Brain pericyte (primary cell): ENCODE measurements at places on chromosomes 2 and 18.

DNA sequence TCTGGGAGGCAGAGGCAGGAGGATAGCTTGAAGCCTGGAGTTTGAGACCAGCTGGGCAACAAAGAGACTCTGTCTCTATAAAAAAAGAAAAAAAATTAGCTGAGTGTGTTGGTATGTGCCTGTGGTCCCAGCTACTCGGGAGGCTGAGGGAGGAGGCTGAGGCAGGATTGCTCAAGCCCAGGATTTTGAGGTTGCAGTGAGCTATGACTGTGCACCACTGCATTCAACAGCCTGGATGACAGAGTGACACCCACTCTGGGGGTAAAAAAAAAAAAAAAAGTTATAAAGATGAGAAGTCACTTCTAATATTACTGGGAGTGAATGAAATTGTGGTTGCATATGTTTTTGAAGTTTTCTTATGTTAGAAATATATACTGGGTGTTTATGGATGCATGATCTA lies 71.6 kb downstream of the C2orf74 start:
- DNase-seq, result no peak

DNA sequence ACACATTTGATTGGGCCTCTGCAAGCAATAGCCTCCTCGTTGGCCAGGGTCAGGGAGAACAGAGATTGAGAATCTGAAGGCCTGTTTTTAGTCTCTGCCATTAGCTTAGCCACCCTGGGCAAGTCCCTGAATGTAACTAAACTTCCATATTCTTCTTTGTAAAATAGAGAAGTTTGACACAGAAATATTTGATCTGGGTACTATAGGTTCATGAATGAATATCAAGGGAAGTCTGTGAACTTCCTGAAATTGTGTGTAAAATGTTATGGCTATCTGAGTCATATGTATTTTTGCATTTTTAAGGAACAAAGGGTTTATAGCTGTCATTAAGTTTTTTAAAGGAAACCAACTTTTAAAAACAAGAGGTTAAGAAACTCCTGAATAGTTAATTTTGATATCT lies 23.2 kb downstream of the RND3 start:
- no peak for DNase-seq

DNA sequence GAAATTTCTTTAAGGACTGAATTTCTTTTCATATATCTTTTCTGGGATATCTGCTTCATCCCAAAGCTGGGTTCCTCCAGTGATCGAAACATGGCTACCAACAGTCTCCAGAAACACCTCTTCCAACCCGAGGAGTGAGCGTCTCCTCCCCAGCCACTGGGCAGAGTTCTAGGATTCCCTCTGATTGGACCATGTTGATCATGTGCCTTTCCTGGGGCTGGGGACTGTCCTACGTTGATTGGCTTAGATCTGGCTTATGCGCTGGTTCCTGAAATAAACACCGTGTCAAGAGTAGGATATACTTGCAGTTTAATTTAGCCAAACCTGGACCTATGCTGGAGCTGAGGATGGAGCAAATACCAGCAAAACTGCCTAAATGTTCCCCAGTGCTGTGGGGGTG lies 55.5 kb upstream of the SLC16A14 start:
- DNase-seq, result no peak

DNA sequence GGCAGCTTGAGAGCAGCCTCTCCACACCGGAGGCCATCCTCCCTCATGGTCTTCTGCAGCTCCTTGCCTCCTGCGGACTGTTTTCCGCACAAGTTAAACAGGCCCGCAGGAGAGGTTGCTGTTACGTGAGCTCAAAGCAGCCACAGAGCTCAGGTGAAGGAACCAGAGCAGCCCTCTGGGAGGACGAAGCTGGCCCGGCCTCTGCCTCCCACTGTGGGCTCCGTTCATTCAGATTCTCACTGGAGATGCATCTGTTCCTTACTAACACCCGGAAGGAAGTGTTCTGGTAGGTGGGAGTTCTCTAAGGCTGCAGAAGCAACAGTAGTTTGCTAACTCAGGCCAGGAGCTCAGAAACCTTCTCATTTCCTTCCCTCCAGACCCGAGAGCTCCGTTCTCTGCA lies 10.9 kb downstream of the DIPK1C start:
- DNase-seq, result no peak

GRCh38 chr18:26875040-26875654 lies 9.6 kb upstream of the AQP4 start:
- DNase-seq, result no peak

GRCh38 chr18:28715206-28715605 lies 538.3 kb upstream of the CDH2 start:
- no peak for DNase-seq

DNA sequence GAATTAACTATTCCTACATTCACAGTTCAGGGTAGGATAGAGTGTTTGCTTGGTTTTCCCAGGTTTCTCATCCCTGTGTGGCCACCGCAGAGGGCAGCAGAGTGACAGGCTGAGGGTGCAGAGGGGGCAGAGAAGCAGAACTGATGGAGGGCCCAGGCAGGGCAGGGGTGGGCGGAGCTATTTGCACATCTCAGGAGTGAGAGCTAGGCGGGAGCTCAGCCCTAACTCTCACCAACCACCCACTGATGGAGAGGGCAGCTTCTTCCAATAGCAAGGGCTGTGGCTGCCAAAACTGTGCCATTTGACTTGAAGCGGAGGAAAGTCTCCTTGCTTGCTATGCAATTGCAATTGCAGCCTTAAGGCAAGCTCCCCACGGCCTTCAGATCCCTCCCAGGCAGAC lies 12.0 kb upstream of the DARS1 start:
- no peak for DNase-seq

GRCh38 chr2:163132850-163133249 lies 294.3 kb upstream of the KCNH7 start:
- DNase-seq, result no peak

DNA sequence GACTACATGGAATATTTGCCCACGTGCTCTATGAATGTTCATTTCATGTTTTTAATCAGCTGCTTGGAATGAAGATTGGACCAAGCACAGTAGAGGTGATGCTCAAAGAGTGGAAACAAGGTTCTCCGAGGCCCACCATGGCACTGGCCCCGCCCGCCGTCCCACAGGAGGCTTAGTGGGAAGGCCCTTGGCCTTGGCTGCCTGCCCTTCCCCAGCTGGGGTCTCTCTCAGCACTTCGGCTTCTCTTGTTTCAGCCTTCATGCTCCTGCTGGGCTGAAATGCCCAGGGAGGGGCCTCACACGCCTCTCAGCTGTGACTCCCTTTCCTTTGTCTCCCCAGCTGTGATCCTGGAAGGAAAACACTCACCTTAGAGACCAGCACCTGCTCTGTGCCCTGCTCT lies 833.2 kb downstream of the GALR1 start:
- no peak for DNase-seq

DNA sequence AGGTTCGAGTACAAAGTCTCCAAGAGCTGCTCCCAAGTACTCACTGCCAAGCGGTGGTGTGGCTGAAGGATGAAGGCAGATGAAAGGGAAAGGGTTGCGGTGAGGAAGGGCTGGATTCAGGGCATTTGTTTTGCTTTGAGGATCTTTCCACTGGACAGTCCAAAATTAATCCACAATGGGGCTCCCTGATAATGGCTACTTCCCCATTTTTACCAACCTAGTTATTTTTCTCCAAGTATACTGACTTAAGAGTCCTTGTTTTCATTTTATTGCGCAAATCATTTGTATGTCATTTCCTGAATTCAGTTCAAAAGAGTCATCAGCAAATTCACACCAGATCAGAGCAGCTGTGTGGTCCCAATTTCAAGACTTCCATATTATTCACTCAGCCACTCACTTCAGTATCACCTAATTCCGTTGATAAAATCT lies 464 bp upstream of the SESTD1 start:
- DNase-seq, result no peak

DNA sequence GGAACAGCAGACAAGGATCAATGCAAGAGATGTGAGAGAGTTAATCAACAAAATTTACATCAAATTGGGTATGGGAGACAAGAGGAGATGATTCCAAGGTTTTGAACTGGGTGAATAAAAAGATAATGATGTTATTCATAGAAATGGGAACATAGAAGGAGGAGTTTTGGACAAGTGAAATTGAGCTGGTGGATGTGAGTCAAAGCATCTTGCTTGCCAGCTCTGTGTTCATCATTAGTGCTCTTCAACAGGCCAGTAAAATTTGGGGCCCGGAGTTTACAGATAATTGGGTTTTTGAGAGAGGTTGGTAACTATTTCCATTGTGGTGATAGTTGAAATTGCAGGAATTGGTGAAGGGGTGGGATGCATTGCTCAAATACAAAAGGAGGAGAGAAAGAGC lies 69.9 kb upstream of the CAVIN2 start:
- no peak for DNase-seq

- DNase-seq, result no peak
These were observed 154.5 kb downstream of the RPIA start for GRCh38 chr2:88845772-88846661.

DNA sequence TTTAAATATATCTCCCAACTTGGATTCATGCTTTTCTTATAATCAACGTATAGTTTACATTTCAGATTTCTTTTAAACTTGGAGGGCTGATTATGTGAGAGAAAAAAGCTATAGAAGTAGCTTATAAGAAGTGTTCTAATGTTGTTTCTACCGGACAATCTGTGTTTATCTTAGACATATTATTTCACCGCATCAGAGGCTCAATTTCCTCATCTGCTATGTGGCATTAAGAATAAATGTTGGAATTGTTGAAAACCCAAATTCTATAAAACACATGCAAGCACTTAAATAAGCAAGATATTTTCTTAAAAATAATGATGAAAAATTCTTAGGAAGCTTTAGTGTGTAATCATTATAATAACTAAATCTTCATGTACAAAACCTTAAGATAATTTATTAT lies 407.9 kb downstream of the HRH4 start:
- DNase-seq, result no peak

DNA sequence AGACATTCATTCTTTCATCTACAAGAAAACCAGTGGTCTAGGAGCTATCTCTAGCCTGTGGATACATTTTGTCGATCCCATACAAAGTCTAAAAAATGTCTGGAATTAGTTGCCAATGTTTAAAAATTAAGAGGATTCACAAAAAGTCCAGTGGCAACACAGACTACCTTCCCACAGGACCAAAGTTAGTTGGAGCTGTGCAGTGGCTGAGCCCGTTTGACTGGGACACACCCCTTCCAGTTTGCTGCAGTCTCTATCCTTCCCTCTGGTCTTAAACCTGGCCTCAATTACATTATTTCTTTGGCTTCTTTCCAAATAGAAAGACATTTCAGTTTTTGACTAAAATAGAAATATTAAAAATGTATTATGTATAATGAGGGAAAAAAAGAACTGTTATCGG lies 18.6 kb downstream of the SLC16A14 start:
- DNase-seq, result no peak

- no peak for DNase-seq
These were observed 80.5 kb downstream of the ZBTB7C start for GRCh38 chr18:48328473-48329210.

DNA sequence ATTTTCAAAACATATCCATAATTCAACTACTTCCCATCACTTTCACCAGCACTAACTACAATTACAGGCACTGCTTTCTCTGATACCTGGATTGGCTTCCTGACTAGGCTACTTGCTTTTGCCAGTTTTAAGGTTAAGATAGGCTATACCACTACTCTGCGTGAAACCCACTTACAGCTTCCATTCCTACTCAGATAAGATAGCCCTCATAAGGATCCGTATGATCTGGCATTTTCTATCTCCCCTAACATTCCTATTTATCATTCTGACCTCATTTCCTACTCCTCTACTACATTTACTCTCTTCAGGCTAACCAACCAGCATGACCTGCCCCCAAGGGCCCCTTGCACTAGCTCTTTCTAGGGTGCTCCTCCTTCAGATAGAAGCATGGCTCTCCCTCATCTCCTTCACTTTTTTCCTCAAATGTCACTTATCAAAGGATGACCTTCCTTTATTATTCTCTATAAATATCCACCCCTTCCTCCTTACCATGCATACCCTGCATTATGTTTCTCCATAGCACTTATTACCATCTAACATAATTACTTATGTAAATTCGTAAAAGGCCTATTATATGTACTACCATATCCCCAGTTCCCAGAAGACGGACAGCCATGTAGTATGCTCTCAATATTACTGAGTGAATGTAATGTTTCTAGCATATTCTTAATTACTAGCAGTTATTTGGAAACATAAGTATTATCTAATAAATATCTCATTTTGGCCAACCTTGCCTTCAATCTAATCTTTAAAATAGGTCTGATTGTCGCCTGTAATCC lies 4.4 kb downstream of the TIA1 start:
- DNase-seq, result no peak

DNA sequence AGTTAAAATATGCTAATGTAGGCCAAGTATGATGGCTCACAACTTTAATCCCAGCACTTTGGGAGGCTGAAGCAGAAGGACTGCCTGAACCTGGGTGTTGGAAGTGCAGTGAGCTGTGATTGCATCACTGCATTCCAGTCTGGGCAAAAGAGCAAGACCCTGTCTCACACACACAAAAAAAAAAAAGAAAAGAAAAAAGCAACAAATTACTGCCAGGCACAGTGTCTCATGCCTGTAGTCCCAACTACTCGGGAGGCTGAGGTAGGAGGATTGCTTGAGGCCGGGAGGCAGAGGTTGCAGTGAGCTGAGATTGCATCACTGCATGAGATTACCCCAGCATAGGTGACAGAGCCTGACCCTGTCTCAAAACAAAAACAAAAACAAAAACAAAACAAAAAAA lies 110.6 kb downstream of the PRELID3A start:
- no peak for DNase-seq

DNA sequence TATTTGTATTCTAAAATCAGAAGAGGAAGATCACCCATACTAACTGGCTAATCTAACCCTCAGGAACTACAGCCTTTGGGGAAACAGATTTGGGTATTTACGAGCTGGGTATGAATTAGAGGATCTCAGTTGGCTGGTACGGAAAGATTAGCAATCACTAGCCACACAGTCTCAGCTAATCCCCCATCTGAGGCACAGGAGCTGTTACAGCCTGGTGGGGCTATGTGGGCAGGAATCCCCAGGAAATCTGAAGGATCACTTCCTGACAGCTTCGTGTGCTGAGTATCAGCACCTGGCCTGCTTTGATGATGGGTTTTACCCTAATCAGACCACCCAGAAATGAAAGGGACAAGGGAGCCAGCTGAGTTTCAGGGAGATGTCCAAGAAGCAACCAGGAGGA lies 206.3 kb downstream of the AFF3 start:
- DNase-seq, result no peak

- no peak for DNase-seq
These were observed 126.3 kb downstream of the NRP2 start for GRCh38 chr2:205808486-205809121.

DNA sequence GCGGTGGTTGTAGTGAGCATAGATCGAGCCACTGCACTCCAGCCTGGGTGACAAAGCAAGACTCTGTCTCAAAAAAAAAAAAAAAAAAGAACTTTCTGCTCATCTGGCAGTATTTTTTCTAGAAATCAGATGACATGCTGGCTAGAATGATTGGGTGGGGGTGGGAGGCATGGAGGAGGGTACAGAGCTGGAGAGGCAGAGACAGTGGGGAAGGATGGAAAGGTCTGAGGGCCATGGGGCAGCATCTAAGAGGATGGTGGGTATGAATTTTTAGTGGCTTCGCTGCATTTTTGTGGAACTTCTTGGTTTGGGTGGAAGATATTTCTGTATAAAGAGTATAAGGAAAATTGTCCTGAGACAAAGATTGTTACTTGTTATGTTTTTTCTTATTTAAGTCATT lies 23.3 kb downstream of the ARMC9 start:
- no peak for DNase-seq
